ENCODE measurements at places on chromosomes 1 and 21. TPM values are rescaled to one million over a fixed set of nuclear protein-coding genes. Genes with fewer than 3 reads are reported as not detected.

PCSK9 gene
- 26.1 TPM for total RNA-seq

MX2 gene
- 11.4 TPM for total RNA-seq

WNT3A gene
- total RNA-seq, result 0.47 TPM

MFSD2A gene
- 6.3 TPM for total RNA-seq

FCMR gene
- not detected for total RNA-seq

OR10J1 gene
- not detected for total RNA-seq

DNA sequence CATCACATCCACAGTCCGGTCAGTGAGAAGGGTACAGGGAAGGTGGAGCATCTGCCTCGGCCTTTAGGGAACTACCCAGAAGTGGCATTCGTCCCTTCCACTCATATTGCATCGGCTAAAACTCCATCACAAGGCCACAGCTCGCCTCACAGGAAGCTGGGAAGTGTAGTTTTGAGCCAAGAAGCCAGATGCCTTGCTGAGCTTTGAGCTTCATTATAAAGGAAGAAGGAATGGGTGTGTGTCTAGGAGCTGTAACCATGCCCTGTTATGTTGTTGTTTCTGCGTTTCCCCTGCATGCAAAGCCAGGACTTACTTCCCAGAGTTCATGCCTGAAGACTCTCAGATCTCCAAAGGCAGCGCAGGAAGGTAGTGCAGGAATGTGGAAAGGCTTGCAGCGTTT, 61.1 kb downstream of the OPTC start:
- H3K27ac ChIP-seq, result no peak overlapping the region
- peaks cover 7% of the 10 kb centered on the region for H3K4me1 ChIP-seq
- H3K27me3 ChIP-seq, result no peaks in the 10 kb centered on the region
- H3K4me3 ChIP-seq, result no peak overlapping the region
- no peak for DNase-seq
- no peaks in the 10 kb centered on the region for H3K36me3 ChIP-seq

DNA sequence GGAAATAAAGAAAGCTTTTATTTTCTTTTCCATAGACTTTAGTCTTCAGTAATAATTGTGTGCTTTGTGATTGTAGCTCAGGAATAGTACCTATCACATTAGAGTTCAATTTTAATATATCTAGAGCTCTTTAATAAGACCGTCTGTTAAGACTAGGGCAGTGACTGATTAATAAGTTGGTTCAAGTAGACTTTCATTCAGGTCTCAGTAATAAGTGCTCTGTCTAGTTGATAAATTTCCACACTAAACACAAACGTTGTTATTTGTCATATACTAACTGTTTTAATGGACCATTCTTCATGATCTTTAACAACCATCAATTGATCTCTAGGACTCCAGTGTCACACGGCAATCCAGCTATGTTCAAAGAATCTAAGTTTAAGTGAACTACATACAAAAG, 474.5 kb upstream of the ADGRL2 start:
- DNase-seq, result no peak
- H3K27ac ChIP-seq, result no peak overlapping the region
- no peaks in the 10 kb centered on the region for H3K36me3 ChIP-seq
- no peaks in the 10 kb centered on the region for H3K27me3 ChIP-seq
- no peak overlapping the region for H3K4me3 ChIP-seq

- H3K36me3 ChIP-seq, result peaks cover 3% of the 10 kb centered on the region
- no peak for DNase-seq
- H3K27ac ChIP-seq, result no peak overlapping the region
Measured at GRCh38 chr1:117388328-117388727, 21.1 kb downstream of the MAN1A2 start.

DNA sequence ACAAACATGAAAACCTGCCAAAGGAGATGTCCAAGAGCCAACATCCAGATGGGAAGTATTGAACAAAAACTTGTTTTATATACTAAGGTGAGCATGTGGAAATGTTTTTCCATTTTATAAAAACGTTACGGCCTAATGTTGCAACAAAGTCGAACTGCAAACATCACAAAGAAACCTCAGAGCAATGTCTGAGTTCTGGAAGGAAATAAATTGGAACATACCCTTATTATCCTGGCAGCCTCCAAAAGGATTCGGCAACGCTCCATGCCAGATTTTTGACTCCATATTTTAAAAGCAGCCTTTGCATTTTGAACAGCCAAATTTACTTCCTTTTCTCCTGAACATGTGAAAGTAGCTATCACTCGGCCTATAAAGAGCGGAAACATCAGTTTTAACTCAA, 3.3 kb downstream of the ALDH9A1 start:
- no peak for DNase-seq
- H3K27me3 ChIP-seq, result no peaks in the 10 kb centered on the region
- no peaks in the 10 kb centered on the region for H3K4me1 ChIP-seq

GRCh38 chr1:201584471-201585092, 45.7 kb downstream of the NAV1 start:
- H3K4me3 ChIP-seq, result no peak overlapping the region
- H3K27me3 ChIP-seq, result no peaks in the 10 kb centered on the region
- DNase-seq, result no peak
- no peaks in the 10 kb centered on the region for H3K4me1 ChIP-seq
- H3K36me3 ChIP-seq, result no peaks in the 10 kb centered on the region

GRCh38 chr1:30153743-30154449, 569.5 kb downstream of the MATN1 start:
- H3K4me3 ChIP-seq, result peak overlapping the region; percentile 74
- H3K36me3 ChIP-seq, result peaks cover 6% of the 10 kb centered on the region
- H3K4me1 ChIP-seq, result no peaks in the 10 kb centered on the region
- H3K27ac ChIP-seq, result no peak overlapping the region

DNA sequence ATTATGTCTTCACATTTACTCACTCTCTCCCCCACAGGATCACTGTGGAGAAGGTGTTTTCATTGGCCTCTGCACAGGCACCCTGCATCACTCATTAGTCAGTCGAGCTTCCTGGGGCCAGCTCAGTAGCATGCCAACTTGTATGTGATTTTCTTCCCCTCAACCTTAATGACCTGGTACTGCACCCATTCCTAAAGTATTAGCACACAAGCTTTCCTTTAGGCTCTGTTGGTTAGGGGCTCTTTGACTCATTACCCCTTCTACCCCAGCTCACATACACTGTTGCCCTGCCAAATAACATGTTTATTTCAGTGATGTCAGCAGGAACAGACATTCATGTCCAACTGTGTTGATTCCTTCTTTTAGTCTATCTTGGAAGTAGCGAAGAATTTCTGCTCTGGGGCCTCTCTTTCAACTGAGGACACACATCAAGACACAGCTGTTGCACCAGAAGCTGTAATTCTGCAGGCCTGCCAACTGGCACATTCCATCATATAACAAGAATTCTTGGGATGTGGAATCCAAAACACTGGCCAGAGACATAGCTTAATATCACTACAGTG, 603.5 kb upstream of the ADAMTS5 start:
- no peaks in the 10 kb centered on the region for H3K4me1 ChIP-seq
- no peak overlapping the region for H3K27ac ChIP-seq
- no peak for DNase-seq
- no peak overlapping the region for H3K4me3 ChIP-seq

DNA sequence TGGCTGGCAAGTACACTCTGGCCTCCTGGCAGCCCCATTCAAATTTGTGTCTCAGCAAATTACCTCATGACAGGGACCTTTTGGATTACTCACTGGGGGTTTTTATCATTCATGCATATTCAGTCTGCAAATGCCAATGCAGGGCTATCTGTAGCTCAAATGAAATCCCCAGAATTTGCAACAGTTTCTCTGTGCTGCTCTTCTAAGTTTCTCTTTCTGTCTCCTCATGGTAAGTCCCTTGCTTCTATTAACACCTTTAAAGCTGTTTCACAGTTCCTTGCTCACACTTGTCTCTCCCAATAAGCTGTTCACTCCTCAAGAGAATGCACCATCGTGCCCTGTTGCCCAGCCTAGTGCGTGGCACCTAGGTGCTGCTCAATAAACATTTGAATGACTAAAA, 3.3 kb upstream of the FAM78B start:
- no peak overlapping the region for H3K4me3 ChIP-seq
- H3K4me1 ChIP-seq, result no peaks in the 10 kb centered on the region
- H3K27me3 ChIP-seq, result peaks cover 10% of the 10 kb centered on the region
- DNase-seq, result no peak
- no peaks in the 10 kb centered on the region for H3K36me3 ChIP-seq

DNA sequence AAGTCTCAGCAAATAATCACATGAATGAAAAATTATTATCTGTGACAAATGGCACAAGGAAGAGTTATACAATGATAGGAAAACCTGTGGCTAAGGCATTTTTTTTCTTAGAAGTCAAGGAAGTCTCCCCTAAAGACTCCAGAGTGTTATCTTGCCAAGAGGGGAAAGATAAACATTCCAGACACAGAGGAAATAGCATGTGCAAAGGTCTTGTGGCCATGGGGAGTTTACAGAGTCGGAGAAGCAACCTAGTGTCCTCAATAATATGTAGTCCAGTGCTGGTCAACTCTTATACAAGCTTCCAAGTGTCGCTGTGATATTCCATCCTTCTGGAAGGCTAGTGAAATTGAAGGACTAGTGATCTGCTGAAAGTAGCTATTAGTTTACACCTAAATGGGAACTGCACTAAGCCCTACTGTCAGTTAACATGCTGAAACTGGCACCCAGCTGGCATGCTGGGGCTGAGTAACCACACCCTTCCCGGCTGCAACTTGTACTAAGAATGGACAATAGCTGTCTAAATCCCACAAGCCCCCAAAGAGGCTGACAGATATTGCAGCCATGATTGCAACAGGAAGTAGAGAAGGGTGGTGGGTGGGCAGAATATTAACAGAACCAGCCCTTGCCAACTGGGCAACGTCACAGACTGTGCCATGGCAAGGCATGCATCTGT, 11.5 kb upstream of the ATP1B1 start:
- H3K4me3 ChIP-seq, result no peak overlapping the region
- no peak overlapping the region for H3K27ac ChIP-seq
- H3K27me3 ChIP-seq, result no peaks in the 10 kb centered on the region
- peaks cover 17% of the 10 kb centered on the region for H3K4me1 ChIP-seq
- no peaks in the 10 kb centered on the region for H3K36me3 ChIP-seq

DNA sequence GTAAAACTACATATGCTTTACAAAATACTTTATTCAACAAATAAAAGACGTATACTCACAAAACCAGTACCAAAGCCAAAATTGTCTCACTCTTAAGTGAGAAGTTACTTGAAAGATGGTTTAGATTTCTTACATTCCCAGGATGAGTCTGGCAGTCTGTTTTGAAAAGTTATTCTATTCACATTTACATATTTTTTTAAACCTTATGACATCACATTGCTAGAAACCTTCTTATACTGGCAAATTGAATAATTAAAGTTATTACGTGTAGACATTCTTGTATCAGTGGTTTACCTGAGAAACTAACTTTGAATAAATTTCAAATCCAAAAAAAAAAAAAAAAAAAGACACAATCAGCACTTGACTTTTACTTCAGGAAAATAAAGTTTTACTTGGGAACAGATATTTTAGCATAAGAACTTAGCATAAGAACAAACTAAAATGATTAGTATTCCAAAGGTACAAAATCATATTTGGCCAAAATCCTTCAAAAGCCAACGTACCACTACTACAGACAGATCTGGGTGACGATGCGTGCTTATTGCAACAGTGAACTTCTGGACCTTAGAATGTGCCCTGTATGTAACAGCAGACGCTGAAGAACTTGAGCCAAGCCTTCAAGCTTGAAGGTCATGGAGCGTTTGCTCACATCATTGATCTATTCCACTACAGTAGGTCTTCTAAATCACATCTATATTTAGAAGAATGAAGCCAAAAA, 2.5 kb downstream of the CDC42BPA start:
- no peaks in the 10 kb centered on the region for H3K4me1 ChIP-seq
- no peak overlapping the region for H3K27ac ChIP-seq
- DNase-seq, result no peak

DNA sequence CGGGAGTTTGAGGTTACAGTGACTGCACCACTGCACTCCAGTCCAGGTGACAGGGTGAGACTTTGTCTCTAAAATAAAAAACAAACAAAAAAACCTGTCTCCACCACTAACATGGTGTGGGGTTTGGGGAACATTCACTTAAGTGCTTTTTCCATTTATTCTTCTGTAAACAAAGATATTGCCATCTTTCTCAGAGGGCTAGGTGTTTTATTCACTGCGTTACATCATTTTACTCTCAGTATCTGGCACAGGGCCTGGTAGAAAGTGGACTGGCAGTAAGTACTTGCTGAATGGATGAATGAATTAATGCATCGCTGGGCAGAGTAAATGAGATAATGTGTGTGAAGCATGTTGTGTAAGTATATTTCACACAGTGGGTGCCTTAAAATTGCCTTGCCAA, 20.1 kb downstream of the KIAA0040 start:
- peaks cover 10% of the 10 kb centered on the region for H3K36me3 ChIP-seq
- no peak overlapping the region for H3K27ac ChIP-seq
- no peaks in the 10 kb centered on the region for H3K27me3 ChIP-seq
- DNase-seq, result no peak

DNA sequence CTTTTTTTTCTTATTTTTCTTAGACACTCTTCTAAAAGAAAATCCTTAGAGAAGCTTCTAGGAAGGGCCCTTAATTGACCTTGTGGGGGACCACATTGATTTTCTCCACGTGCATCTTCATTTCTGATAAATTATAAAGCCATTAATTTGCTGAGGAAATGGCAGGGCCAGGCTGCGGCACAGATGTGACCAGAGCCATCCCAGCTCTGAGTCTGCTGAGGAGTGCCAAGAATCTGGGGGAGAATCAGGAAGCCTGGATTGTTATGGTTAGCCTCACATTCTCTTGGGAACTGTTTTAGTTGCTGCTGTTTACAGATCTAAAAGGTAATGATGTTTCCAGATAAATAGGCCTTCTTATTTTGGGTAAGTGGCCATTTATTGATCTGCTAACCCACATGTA, 16.2 kb downstream of the PROX1 start:
- no peaks in the 10 kb centered on the region for H3K27me3 ChIP-seq
- no peaks in the 10 kb centered on the region for H3K36me3 ChIP-seq
- H3K4me3 ChIP-seq, result no peak overlapping the region
- H3K27ac ChIP-seq, result no peak overlapping the region
- H3K4me1 ChIP-seq, result no peaks in the 10 kb centered on the region
- no peak for DNase-seq

- no peak for DNase-seq
- no peaks in the 10 kb centered on the region for H3K4me1 ChIP-seq
- H3K27ac ChIP-seq, result no peak overlapping the region
- H3K4me3 ChIP-seq, result no peak overlapping the region
- no peaks in the 10 kb centered on the region for H3K36me3 ChIP-seq
- peaks cover 6% of the 10 kb centered on the region for H3K27me3 ChIP-seq
Measured at GRCh38 chr1:202857136-202857610, 31.8 kb downstream of the RABIF start.

DNA sequence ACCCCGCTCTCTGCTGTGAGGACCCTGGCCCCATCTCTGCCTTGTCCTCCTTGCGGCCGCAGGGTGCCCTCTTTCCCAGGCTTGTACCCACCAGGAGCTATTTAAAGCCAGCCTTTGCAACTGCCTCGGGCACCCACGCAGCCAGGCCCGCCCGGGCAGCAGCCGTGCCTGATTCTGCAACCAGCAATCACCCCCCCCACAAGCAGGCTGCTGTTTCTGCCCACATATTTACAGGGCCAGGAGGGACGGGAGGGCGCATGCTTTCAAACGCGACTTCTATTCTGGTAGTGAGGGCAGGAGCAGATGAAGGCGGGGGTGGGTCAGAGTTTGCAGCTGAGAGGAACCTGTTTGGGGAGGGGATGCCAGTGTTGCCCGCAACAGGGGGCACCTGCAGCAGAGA, 13.6 kb downstream of the GABRD start:
- no peak for DNase-seq
- H3K27ac ChIP-seq, result no peak overlapping the region
- no peaks in the 10 kb centered on the region for H3K4me1 ChIP-seq

- no peaks in the 10 kb centered on the region for H3K4me1 ChIP-seq
- H3K27me3 ChIP-seq, result no peaks in the 10 kb centered on the region
- H3K4me3 ChIP-seq, result no peak overlapping the region
- H3K36me3 ChIP-seq, result no peaks in the 10 kb centered on the region
Measured at GRCh38 chr1:19063122-19063521, 106.6 kb upstream of the IFFO2 start.
